ENCODE measurements at places on chromosomes 11 and 22.

DNA sequence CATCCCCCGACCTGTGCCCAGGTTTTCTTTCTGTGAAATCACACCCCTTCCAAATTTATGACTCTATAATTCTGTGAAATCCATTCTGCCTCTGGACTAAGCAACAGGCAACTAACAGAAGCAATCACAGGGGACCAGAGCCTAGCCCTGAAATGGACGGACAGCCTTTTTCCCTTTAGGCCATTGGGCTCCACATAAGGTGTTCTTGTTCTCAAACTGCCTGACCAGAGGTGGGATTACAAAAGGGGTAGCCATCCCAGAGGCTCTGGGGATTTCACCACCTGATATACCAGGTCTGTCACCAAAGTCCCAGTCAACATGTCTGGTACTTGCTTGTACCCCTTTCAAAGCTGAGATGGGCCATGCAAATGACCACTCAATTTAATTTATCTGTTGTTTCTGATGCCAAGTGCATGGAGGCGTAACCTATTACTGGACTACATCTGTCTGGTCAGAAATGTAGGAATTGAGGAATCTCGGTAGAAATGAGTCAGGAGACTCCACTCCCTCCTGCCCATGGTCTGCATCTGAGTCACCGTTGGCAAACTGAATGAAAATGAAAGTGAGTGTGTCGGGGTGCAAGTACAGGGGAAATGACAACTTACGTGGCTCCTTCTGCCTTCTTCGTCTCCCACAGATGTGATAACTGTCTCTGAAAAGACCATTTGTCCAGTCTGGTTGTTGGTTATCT lies 10.2 kb downstream of the DKK3 start:
- no peak for DNase-seq

DNA sequence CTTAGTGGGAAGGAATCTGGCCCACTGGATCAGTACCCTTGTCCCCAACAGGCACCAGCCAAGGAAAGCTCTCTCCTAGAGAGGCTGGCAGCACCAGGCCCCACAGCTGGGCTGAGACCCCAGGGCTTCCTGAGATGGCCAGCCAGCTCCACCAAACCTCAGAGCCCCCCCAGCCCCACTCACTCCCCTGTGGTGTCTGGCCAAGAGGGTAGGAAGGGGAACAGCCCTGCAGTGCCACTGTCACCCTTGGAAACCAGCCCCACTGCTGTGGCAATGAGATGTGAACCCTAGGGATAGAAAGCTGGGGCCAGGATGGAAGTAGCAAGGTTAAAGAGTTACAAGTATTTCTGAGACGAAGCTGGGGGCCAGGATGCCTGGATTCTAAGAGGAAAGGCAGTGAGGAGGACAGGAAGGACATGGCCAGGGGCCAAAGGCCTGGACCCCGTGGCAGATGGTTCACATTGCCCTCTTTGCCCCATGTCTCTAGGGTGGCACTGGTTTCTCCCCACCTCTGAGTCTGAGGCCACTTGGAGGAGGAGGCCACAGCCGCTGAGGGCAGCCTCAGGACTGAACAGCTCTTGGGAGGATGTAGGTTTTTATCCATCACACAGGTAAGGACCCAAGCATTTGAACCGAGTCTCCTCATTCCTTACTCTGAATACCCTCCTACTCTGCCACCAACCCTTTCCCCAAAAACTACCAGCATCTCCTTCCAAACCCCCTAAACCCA lies 28.8 kb downstream of the NRXN2 start:
- no peak for DNase-seq

DNA sequence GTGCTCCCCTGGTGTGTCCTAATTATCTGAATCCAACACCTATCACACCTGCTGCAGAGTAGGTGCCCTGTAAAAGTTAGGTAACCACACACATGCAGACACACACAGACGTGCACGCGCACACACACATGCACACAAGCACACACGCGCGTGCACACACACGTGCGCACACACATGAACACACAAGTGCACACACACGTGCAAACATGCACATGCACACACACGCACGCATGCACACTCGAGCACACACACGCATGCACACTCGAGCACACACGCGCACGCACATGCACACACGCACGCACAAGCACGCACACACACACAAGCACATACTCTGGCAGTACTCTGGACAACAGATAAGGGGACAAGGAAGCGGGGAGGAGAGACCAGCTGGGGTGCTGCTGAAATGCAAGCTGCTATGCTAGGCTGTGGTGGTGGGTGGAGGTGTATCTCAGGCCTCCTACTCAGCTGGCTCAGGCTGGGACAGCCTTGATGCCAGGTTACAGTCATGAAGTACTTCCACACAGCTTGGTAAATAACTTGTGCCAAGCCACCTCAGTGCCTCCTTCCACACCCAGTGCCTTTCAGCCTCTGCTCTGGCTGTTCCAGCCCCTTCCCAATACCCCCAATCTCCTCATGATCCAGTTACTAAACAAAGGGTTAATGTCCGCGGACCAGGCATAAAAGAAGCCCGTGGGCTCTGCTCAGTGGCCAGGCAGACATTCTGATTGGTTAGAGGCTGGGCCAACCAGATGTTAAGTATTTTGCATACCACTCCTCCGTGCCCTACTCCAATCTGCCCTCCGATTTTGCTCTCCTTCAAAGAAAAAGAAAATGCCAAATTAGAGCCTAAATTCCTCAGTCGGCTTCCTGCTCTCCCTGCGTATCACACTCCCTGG lies 374.1 kb downstream of the TENM4 start:
- no peak for DNase-seq

DNA sequence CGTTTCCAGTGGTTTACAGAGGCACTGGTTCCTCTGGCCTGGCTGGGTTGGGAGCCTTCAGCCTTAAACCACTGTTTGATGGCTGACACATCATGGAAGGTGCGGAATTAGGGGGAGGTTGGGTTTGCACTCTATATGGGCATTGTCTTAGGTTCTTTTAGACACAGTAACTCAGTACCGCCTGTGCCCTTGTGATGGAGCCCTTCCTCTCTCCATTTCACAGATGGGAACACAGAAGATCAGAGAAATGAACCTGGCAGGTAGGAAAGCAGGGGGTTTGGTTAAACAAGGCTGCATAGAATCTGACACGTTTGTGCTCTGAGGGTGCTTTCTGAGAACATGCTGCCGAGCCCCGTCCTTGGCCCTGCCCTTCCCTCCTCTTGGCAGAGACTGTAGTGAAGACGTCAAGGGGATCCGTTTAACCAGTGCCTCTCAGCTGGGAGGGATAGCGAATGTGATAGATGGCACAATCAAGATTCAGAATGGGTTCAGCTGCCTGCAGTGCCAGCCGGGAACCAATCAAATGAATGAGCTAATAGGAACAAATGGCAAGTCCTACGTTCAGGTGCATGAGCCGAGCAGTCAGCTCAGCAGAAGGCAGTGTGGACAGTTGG lies 228.6 kb downstream of the TBC1D22A start:
- DNase-seq, result no peak

DNA sequence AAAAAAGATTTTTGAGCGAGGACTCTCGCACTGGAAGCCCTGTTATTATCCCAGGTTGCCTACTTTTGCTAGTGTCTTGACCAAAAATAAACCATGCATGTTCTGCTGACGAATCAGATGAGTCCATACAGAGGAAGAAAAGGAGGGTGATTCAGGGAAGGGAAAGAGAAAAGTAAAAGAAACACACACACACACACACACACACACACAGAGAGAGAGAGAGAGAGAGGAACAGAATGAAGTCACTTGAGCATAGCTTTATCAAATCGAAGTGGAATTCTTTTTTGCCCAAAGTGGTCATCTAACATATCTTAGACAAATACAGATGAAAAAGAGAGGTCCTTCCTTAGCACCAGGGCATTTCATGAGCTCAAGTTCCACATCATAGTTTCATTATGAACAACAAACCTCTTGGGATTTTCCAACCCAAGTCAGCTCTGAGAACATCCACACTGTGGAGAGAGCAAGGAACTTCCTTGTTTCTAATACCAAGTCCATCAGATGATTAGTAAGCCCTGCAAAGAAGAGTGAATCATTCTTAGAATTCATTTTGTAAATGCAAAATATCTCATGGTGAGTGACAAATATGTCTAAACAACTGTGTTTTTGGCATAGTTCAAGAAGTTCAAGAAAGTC lies 7.7 kb upstream of the MMP12 start:
- DNase-seq, result no peak

DNA sequence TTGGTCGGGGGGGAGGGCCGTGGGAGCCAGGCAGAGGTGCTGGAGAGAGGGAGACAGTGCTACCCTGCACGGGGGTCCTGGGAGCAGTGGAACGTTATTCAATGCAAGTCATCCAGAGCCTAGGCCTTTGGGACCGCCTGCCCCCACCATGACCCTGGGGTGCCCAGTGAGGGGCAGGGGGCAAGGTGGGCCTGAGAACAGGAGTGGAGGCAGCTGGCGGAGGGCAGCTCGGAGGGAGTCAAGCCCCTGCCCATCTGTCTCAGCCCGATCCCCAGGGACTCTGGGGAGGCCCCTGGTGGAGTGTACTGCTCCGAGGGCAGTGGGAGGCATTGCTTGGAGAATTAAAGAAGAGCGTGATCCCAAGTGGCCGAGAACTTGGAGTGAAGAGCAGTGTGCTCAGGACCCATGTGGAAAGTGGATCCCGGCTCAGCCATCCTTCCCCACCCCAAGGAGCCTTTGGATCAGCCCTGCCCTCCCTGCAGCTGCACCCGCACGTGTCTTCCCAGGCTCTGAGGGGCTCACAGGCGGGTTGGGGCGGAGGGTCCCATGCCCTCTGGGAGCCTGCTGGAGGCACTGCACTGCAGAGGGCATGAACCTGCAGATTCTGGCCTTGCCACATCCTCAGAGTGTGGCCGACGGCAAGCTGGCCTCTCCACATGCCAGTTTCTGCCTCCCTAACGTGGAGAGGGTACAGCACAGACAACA lies 34.0 kb upstream of the SMIM38 start:
- DNase-seq, result no peak

GRCh38 chr11:97880209-97880608 lies 1140.5 kb upstream of the CNTN5 start:
- DNase-seq, result no peak

GRCh38 chr11:99534812-99535211 lies 514.1 kb downstream of the CNTN5 start:
- no peak for DNase-seq

GRCh38 chr11:94876645-94877442 lies 96.5 kb downstream of the CWC15 start:
- peak; percentile 80 for DNase-seq

DNA sequence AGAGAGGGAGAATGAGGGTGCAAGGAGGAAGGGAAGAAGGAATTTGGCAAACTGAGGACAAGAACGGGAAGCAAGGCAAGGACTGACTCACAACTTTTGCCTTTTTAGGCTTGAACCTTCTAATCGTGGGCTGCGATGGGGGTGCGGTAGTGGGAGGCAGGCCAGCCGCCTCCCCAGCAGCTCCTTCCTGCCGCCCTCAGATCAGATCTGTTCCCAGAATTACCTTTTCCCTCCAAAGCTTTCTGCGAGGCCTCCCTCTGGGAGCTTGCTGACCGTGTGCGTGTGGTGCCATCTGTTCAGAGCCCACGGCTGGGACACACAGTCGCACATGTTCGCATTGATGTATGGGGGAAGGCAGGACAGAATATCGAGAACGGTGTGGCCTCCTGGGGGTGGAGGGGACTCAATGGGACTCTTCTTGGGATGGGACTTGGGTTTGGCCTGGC lies 86.9 kb upstream of the PARVA start:
- DNase-seq, result no peak

- DNase-seq, result no peak
Observed at GRCh38 chr22:31218565-31219262, 6.6 kb downstream of the LIMK2 start.

GRCh38 chr11:118277312-118277711 lies 13.2 kb upstream of the MPZL2 start:
- no peak for DNase-seq

- DNase-seq, result no peak
Observed at GRCh38 chr11:6111673-6112072, 4.2 kb downstream of the OR56B4 start.

DNA sequence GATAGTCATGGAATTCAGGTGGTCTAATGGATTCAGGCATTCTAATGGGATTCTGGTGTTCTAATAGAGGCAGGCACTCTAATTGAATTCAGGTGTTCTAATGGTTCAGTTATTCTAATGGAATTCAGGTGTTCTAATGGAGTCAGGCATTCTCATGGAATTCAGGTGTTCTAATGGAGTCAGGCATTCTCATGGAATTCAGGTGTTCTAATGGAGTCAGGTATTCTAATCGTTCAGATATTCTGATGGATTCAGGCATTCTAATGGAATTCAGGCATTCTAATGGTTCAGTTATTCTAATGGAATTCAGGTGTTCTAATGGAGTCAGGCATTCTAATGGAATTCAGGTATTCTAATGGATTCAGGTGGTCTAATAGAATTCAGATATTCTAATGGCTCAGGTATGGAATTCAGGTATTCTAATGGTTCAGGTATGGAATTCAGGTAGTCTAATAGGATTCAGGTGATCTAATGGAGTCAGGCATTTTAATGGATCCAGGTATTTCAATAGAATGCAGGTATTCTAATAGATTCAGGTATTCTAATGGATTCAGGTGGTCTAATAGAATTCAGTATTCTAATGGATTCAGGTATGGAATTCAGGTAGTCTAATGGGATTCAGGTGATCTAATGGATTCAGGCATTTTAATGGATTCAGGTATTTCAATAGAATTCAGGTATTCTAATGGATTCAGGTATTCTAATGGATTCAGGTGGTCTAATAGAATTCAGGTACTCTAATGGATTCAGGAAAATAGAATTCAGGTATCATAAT lies 22.0 kb upstream of the PHF21B start:
- DNase-seq, result no peak

- no peak for DNase-seq
Observed at GRCh38 chr22:43833286-43834240, 21.5 kb upstream of the EFCAB6 start.

DNA sequence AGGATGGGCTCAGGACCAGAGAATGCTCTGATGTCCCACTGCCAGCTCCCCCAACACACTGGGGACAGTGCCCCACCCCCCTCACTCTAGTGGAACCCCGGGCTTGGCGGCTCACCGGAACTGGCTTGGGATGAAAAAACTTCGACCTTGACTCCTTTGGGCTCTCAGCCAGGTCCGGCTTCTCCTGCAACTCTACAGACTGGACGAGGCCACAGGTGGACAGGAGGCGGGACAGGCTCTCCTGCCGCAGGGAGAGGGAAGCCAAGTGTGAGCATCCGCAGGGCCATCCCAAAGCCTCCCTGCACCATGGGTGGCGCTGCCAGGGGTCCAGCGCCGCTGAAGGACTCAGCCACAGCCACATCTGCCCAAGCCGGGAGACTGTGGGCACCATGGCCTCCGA lies 3.7 kb downstream of the RRP7A start:
- no peak for DNase-seq

GRCh38 chr11:7635137-7635536 lies 38.2 kb downstream of the CYB5R2 start:
- no peak for DNase-seq

Measured in GDM1 (cell line).